ENCODE measurements at places on chromosomes 1 and 21.

- no peak for ATAC-seq
Measured at GRCh38 chr1:89847191-89847729, 26.4 kb downstream of the LRRC8D start.

GRCh38 chr1:182054698-182055326, 6.7 kb downstream of the ZNF648 start:
- ATAC-seq = no peak

DNA sequence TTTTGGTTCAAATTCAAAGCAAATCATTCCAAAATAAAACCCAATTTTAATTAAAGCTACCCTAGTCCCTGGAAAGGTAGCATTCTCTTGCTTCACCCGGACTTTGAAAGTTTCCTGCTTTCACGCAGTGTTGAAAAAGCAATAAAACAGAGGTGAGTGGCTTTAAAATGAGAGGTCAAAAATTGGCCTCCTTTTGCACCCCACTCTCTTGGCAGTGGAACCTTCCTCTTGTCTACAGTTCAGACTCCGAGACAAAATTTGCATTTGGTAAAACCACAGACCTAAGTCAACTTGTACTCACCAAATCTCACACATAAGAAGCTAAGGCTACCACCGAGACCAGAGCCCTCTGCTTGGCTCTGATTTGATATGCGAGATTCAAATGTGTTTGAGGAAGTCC, 252.7 kb downstream of the TTLL7 start:
- no peak for ATAC-seq

DNA sequence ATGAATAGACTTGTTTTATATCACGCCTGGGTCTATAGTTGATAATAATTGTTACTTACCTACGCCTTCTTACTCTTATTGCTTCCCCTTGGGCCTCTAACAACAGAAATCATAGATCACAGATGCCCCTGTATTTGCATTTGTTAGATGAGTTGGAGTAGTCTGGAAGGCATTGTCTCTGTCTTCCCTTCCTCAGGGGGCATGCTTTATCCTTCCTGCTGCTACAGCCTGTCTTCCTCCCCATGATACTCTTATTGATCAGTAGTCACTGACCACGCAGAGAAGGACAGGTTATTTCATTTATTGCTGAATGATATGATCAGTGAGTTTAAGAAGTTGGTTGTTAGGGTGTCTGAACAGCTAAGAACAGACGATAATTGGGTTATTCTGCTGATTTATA, 98.4 kb downstream of the DNM3 start:
- ATAC-seq = no peak
